ENCODE measurements at places on chromosomes 12 and 14.

DNA sequence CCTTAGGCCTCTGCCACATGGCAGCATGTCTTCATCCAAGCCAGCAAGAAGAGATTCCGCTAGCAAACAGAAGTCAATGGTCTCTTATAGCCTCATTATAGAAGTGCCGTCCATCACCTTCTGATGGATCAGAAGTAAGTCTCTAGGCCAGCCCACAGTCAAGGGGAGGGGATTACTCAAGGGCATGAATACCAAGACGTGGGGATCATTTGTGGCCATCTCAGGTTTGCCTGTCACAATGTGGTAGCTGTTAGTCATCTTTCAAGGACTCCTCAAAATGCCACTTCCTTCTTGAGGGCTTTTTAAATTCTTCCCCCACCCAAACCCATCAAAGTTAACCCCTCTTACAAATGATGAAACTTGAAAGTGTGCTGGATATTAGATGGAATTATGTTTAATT, 8.1 kb upstream of the ADCY6 start:
- no peak for DNase-seq

GRCh38 chr12:56288705-56289387, 11.3 kb downstream of the CS start:
- no peak for DNase-seq

DNA sequence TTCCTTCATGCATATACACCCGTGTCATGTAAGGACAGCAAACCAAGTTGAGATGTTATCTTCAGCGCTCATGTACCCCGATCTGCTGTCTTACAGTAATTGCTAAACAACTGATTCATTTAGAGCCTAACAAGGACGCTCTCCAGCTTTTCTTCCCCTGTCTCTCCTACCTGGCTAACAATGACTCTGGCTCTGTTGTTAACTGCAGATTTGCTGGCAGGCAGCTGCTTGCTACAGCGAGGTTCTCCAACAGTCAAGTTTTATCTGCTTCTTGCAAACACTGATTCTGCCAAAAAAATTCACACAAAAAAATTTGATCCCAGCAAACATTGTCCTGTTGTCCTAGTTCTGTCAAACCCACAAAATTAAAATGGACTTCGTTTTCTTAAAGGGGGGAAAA, 101.6 kb downstream of the OTX2 start:
- no peak for DNase-seq

GRCh38 chr12:117141097-117141898, 42.1 kb upstream of the TESC start:
- DNase-seq, result no peak

DNA sequence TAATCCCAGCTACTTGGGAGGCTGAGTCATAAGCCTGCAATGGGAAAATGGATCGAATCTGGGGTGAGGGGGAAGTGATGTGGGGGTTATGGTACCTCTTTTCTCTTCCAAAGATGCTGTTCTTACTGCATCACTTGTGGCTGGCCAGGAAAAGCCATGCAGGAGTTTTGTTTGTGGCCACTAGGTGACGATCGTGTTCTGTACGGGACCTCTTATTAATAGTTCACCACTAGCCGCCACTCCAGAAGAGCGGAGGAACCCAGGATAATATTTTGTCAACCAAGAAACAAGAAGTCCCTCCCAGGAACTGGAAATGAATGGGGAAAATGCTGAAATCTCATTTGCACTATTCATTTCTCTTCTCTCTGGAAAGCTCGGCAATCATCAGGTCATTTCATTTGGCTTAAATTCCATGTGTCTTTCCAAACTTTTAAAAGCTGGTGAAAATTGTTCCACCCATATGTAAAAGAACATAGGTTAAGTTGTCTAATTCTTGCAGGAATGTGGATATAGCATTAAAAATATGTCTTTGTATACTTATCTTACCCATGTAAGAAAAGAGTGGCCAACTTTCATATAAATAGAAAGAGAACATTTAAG, 8.9 kb downstream of the GPR65 start:
- peak; percentile 58 for DNase-seq

DNA sequence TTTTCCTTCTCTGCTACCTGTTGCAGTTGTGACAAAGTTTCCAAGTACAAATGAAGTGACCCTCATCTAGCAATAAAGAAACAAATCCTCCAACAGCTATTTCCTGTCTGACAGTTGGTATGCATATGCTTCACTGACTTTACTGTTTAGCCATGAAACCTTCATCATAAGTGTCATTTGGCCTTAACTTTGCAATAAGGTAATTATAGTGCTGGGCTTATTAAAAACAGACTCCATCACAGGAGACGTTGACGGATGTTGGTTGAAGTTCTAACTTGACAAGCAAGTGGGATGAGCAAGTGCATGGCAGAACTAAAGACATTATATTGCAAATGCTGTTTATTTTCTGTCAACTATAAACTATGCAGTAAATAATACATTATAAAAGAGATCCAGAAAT, 425.2 kb downstream of the RPS29 start:
- no peak for DNase-seq

GRCh38 chr12:19260135-19260534, 130.6 kb downstream of the PLEKHA5 start:
- DNase-seq, result no peak

GRCh38 chr12:63138488-63138887, 12.5 kb downstream of the AVPR1A start:
- DNase-seq, result no peak

GRCh38 chr14:39015964-39016577, 87.0 kb downstream of the SEC23A start:
- no peak for DNase-seq

DNA sequence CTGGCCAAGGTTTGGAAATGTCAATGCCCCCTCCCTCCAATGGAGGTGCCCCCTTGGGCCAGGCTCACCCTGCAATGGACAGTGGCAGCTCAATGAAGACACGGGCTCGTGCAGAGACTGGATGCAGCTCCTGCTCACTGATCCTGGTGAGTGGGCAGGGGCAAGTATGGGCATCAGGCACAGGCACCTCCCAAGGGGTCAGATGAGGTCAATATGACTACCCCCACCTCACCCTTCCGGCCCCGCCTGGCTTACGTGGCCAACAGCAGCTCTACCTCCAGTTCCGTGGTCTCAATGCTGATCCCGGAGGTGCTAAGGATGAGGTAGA, 13.6 kb downstream of the ITGA7 start:
- DNase-seq, result no peak

- DNase-seq, result no peak
These were observed 414.9 kb downstream of the APAF1 start for GRCh38 chr12:99059824-99060511.

DNA sequence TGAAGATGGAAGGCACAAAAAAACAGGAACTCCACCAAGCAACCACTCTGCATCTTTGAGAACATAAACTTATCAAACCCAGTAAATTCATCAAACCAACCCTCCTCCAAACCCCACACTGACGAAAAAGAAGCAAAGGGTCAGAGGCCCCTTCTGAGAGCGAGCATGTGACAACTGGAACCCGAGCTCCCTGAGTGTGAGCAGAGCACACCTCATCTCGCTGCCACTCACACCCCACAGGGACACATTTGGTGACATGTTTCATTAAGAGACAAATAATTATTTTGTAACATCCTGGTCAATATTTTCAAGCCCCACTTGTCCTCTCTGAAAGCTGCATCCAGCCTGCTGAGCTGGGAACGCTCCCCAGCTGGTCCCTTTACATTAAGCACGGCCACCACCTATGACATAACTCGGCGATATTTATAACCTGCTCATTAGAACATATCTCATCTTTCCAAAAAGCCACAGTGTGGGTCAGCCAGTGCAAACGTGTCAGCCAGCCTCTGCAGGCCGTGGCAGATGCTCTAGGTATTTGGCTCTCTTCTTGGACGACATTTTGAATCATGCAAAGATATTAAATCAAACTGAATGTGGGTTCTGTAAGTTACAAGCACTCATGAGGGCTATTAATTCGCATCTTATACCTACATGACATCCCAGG, 120.1 kb downstream of the TTC7B start:
- DNase-seq, result no peak

GRCh38 chr14:38931969-38932652, 170.9 kb downstream of the SEC23A start:
- DNase-seq, result no peak

DNA sequence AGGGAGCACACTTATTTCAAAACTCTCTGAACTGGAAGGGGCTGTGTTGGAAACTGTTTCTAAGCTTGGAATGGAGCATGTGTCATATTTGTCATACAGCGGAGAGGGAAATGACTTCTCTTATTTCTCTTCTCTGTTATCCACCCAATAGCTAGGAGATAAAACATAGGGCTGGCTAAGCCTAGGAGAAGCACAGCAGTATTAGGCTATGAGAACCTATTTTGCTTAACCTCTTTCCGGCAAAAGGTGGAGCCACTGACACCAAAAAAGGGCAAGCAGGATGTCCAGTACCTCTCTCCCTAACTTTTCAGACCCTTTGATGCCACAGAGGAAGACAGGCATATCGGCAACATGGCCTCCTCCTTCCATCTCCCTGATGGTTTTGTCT, 148.3 kb downstream of the CRADD start:
- no peak for DNase-seq

DNA sequence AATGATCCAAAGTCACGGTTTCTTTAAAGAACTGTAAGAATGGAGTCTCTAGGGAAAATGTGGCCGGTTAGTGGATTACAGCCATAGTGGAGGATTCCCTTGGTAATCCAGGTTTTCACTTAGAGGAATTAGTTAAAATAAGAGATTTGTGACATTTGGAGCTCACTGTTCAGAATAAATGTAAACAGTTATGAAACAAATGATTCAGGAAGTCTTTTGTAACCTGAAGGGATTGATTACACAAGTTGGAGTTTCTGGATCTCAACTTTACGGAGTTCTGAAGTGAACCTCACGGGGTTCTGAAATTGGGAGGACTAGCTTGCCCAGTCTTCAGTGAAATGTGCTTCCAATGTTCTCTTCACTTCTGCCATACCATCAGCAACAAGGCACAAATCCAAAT, 234.4 kb upstream of the FKBP4 start:
- no peak for DNase-seq

DNA sequence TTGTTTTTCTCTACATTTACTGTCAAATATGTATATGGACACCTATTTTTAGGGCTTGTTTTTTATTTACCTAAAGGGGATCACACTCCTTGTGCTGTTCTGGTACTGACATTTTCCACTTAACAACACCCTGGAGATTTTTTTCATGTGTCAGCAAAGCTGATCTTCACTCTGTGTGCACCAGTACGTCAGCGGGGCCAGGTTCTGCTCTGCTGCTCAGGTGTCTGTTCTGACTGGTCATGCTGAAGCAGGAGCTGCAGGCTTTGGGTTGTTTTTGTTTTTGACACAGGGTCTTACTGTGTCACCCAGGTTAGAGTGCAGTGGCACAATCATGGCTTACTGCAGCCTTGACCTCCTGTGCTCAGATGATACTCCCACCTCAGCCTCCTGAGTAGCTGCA, 81.9 kb upstream of the CCND2 start:
- DNase-seq, result no peak

- DNase-seq, result no peak
These were observed 37.5 kb downstream of the ZFC3H1 start for GRCh38 chr12:71626098-71626497.

DNA sequence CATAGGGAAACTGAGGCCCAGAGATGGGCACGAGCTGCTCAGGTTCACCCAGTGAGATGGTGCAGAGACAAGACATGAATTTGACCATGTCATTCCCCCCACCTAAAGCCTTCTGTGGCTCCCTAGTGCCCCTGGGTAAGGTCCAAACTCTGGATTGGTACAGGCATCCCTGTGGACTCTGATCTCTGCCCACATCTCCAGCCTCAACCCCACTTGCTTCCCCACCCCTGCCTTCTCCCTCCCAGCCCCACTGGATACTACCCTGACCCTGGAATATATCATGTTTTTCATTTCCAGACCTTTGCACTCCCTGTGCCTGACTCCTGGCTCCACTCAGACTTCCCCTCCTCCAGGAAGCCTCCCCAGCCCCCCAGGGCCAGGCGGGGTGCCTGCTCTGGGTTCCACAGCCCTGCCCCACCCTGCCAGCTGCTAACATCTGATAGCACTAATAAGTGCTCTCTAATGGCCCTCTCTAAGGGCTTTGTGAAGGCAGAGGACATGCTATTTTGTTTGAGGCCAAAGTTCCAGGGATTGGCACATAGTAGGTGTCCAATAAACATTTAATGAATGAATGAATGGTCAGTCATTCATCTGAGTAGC, 1.1 kb upstream of the SDSL start:
- no peak for DNase-seq

DNA sequence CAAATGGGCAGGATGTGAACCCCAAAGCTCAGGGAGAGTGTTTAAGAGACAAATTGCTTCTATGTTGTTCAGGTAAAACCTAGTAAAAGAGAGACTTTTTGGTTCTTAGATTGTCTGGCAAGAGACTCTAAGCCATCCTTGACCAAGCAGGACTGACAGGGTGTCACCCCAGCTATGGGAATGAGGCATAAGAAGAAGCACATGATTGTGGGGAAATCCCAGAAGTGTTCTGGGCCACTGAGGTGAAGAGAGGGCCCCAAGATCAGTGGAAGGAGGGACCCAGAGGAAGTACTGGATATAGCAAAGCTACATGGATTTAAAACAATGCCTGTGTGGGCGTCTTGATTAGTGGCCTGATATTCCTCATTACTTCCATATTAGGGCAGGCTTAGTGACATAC, 99.0 kb downstream of the SAMD4A start:
- DNase-seq, result no peak

DNA sequence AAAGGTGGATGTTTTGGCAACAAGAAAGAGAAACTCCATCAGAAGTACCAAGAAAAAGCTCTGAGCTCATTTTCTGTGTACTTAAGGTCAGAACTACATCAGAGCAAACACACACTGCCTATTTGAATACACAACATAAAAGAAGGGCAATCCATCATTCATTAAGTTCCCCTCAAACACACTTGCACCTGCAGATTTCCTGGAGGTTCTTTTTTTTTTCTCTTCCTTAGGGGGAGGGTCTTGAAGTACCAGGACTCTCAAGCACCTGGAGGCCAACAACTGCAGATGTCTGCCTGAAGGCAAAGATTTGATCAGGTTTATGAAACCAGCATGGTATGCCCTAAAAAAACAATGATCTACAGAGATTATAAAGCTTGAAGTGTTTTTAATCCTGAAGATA, 26.1 kb upstream of the PTHLH start:
- no peak for DNase-seq

- DNase-seq, result no peak
These were observed 10.7 kb downstream of the TTC5 start for GRCh38 chr14:20295067-20295466.

- DNase-seq, result peak; percentile 28
These were observed 10.6 kb downstream of the RARG start for GRCh38 chr12:53221203-53222080.

GRCh38 chr12:47889040-47889439, 15.8 kb downstream of the VDR start:
- no peak for DNase-seq

DNA sequence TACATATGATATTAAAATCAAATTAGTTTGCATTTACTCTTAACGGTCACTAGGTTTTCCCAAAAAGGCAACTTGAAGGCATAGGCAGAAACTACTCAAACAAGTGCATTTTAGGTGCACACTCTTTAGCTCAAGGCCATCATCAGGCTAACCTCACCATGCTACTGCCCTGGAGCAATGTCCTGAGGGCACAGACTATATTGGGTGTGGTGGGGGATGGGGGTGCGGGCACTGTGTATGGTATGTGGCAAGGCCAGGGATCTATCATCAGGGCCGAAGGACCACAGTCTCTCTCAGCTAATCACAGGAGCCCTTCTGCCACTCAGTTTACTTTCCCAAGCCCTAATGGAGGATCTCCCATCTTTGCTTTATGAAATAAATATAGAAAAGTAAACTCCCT, 51.9 kb downstream of the SH2B3 start:
- no peak for DNase-seq

Data from hypothalamus (tissue), 51 donors.